ENCODE measurements at places on chromosomes 11 and 22. TPM values are rescaled to one million over a fixed set of nuclear protein-coding genes. Genes with fewer than 3 reads are reported as not detected.

Gene BIRC3
- total RNA-seq = 54.6 TPM

DNA sequence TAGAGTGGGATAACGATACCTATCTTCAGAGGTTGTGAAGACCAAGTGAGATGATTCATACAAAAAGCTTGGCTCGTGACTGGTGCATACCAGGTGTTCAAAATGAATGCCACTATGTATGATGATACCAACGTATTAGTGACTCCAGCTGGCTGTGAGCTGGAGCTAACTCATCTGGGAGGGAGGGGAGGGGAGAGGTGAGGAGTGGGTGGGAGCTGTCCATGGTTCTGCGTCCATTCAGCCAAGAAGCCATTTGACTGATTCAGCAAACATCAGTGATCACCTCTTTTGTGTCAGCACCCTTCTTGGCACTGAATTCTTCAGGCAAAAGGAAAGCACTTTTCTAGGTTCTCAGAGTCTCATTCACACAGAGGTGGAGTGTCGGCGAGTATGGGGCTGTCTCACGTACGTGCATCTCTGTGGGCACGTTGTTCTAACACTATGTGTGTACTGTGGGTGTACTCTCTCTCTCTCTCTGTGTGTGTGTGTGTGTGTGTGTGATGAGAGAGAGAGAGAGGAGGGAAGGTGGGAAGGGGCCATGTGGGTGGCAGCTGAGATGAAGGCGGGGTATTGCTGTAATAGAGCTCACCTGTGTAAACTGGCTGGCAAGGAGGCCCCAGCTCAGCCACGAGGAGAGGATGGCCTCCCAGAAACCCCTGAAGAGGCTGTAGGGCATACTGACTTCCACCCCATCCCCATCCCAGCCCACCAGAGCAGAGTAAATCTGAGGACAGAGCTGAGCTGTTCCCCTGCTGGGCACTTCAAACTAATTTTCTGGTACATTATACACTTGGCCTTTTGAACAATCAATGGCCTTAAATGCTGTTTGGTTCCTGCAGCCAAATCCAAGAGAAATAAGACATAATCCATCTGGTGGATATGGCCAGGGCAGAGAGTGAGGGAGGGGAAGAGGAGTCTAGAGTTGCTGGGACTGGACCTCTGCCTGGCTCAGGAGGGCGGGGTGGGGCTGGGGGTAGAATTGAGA lies 96.1 kb upstream of the THY1 start:
- H3K36me3 ChIP-seq = no peaks in the 10 kb centered on the region
- H3K27me3 ChIP-seq = peaks cover under 1% of the 10 kb centered on the region
- H3K27ac ChIP-seq = no peak overlapping the region
- no peaks in the 10 kb centered on the region for H3K4me1 ChIP-seq
- DNase-seq = no peak

- H3K27ac ChIP-seq = no peak overlapping the region
- DNase-seq = no peak
- no peaks in the 10 kb centered on the region for H3K4me1 ChIP-seq
- H3K4me3 ChIP-seq = no peak overlapping the region
- H3K27me3 ChIP-seq = no peaks in the 10 kb centered on the region
These were observed 231.3 kb downstream of the CADM1 start for GRCh38 chr11:115272925-115273324.

- DNase-seq = no peak
- H3K27ac ChIP-seq = no peak overlapping the region
- no peak overlapping the region for H3K4me3 ChIP-seq
- no peaks in the 10 kb centered on the region for H3K4me1 ChIP-seq
- H3K27me3 ChIP-seq = no peaks in the 10 kb centered on the region
These were observed 5.8 kb downstream of the TTC38 start for GRCh38 chr22:46273432-46274148.

GRCh38 chr22:33302049-33302545 lies 243.9 kb upstream of the SYN3 start:
- no peak overlapping the region for H3K27ac ChIP-seq
- no peaks in the 10 kb centered on the region for H3K4me1 ChIP-seq
- no peak overlapping the region for H3K4me3 ChIP-seq
- no peaks in the 10 kb centered on the region for H3K27me3 ChIP-seq

DNA sequence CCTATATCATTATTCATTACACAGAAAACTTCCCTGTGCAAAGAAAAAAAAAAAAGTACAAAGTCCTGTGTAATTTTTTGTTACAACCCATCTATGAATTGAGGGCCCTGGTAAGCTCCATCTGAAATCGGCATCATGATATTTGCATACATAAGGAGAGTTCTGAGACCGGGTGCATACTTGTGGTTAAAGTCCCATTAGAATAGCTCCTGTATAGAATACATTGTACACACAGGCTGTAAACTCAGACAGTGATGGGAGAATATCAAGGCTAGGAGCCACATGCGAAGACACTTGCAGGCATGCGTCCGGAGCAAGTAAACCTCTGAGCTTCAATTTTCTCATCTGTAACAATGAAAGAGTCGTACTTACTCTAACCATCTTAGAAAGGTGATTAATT lies 353.2 kb downstream of the ETS1 start:
- no peak for DNase-seq
- no peak overlapping the region for H3K27ac ChIP-seq
- no peaks in the 10 kb centered on the region for H3K36me3 ChIP-seq
- no peaks in the 10 kb centered on the region for H3K4me1 ChIP-seq
- H3K4me3 ChIP-seq = no peak overlapping the region

DNA sequence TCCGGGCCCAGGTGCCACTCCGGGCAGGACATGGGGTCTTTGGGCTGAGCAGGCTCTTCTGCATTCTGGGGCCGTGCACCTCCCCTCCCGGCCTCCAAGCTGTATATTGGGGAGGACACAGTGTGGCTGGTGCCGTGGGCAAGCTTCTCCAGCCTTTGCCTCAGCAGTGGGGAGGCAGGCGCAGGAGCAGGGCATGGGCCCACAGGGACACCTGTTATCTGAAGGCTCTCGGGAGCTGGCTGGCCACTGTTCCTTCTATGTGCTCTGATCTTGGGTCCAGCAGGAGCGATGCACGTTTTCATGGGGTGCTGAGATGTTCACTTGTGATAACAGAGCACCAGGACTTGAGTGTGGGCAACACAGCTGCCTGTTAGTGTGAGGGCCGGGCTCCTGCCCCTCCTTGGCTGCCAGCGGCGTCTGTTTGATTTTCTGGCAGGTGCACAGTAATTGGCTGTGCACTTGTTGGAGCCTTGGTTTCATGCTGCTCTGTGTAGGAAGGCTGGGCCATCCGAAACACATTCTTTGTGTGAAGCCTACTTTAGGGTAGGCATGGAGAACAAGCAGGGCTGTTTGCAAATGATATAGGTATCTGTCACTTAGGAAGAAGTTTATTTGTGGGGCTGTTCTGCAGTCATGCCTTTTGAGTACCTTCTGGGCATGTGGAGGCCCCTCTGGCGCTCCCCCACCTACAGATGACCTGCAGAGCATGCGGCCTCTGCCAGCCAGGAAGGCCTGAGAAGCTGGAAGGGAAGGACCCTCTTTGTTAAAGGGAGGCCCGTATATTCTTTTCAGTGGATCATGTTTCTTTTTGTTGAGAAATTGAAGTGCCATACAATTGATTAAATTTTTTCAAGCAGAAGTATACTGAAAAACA lies 201.5 kb downstream of the TBC1D22A start:
- no peaks in the 10 kb centered on the region for H3K4me1 ChIP-seq
- no peak for DNase-seq
- H3K36me3 ChIP-seq = no peaks in the 10 kb centered on the region
- no peak overlapping the region for H3K27ac ChIP-seq

DNA sequence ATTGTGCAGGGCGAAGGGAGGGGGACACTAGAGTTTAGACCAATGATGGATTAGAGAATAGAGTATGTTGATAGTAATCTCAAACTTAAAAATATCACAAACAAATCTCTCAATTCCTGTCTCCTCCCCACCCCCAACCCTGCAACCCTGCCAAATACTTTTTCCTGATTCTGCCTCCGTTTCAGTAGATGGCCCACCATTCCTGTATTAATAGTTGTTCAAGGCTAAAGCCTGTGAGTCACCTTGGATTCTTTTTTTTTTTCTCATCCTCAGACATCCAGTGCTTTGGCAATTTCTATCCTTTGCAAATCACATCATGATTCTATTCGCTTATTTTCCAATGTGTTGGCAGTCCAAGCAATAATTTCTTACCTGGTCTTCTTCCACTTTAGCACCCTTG lies 207.9 kb downstream of the DYNC2H1 start:
- H3K27ac ChIP-seq = no peak overlapping the region
- H3K36me3 ChIP-seq = no peaks in the 10 kb centered on the region
- no peaks in the 10 kb centered on the region for H3K27me3 ChIP-seq

DNA sequence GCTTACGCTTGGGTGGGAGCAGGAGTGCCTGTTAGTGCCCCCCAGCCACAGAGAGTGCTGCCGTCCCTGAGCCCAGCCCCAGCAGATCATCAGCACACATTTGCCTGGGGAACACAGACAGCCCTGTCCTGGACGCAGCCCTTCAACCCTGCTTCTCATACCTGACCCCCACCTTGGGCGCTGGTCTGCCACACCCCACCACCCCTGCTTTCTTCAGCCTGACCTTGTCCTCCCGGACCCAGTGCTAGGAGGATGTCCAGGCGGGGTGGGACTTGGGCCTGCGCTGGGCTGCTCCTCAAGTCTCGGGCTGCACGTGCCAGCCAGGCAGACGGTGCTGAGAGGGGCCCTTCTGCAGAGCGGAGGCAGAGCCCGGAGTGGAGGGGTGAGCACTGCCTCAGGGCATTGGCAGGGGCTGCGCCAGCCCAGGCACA lies 119.2 kb downstream of the KCNQ1OT1 start:
- H3K27ac ChIP-seq = no peak overlapping the region
- H3K36me3 ChIP-seq = no peaks in the 10 kb centered on the region
- no peaks in the 10 kb centered on the region for H3K4me1 ChIP-seq
- DNase-seq = peak; percentile 6
- H3K4me3 ChIP-seq = no peak overlapping the region

Data from transverse colon (tissue), 4 donors.